ENCODE measurements at places on chromosomes 4 and X. TPM values are rescaled to one million over a fixed set of nuclear protein-coding genes. Genes with fewer than 3 reads are reported as not detected.

- H3K36me3 ChIP-seq = no peaks in the 10 kb centered on the region
- no peaks in the 10 kb centered on the region for H3K4me1 ChIP-seq
- H3K4me3 ChIP-seq = no peak overlapping the region
Observed at GRCh38 chr4:4388836-4389575, 2.1 kb downstream of the NSG1 start.

DNA sequence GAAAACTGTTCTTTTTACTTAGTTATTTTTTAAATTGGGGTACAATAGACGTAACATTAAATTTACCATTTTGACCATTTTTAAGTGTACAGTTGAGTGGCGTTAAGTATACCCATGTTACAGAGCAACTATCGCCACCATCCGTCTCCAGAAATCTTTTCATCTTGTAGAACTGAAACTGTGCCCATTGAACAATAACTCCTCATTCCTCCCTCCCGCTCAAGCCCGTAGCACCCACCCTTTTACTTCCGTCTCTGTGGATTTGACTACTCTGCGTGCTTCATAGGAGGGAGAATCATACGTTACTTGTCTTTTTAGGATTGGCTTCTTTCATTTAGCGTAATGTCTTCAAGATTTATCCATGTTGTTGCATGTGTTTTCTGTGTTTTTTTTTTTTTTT lies 55.3 kb downstream of the TMEM131L start:
- no peak overlapping the region for H3K4me3 ChIP-seq
- H3K27me3 ChIP-seq = no peaks in the 10 kb centered on the region
- H3K36me3 ChIP-seq = no peaks in the 10 kb centered on the region

DNA sequence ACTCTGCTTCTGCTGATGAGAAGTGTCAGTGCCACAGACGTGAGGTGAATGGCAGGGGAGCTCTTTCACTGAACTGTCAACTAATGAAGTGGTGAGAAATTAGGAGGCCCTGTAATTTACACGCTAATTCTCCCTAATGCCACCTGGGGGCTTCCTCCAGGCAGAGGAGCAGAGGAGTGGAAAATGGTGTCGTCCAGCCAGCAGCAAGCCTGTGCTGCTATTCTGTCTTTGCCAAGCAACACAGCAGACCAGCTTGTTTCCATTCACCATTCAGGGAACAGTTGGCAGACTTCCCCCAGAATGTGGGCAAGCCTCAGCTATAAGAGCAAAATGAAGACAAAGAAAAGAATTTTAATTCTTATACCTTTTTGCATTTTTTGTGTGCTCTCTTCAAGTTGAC lies 245.2 kb upstream of the TET2 start:
- no peak overlapping the region for H3K27ac ChIP-seq
- DNase-seq = no peak
- no peak overlapping the region for H3K4me3 ChIP-seq
- no peaks in the 10 kb centered on the region for H3K4me1 ChIP-seq

DNA sequence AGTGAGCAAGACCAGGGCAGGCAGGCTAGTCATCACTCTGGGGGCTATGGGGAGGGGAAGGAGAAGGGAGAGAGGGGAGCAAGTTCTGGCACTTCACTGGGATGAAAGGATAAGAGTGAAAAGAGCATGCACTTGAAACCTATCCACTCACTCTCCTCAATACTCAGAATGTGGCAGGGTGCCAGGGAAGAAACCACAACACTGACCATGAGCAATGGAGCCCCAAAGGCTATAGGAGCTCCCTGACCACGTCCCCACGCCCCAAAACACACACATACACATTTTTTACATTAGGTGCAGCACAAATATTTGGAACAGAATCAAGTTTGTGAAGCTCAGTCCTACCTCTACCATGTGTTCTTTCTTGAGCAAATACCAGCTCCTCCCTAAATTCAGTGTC lies 132.2 kb downstream of the IDS start:
- no peaks in the 10 kb centered on the region for H3K36me3 ChIP-seq
- no peak for DNase-seq
- no peak overlapping the region for H3K27ac ChIP-seq
- H3K27me3 ChIP-seq = no peaks in the 10 kb centered on the region
- no peaks in the 10 kb centered on the region for H3K4me1 ChIP-seq

DNA sequence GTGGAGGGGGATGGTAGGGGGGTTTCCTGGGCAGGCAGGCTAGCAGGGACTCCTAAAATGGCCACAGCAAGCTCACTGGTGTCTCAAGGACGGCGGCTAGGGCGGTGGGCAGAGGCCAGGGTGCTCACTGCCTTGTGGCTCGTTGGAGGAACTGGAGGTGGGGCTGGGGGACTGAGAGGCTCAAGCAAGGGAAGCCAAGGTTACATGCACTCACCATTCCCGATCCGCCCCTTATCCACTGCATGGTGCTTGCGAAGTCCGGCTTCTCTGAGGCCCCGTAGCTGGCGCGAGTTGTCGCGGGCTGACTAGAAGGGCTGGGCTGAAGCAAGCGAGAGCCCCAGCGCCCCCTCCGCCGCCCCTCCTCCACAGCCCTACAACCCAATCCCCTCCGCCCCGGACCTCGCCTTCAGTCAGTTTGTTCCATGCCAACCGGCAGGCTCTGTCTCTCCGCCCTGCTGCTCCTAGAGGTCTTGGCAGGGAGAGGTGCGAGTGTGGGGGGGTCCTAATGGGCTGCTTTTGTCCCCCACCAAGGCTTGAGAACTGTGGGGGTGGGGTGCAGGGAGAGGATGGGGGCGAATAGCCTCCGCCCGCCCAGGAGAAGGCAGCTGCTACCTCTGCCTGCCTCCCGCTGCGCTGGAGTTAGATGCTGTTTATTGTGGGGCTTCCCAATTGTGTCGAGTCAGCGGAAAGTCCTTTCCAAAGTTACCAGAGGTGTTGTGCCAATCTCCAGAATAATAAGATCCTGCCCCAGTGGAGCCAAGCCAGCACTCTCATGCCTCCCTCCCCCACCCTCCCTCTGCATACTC lies at the start of gene ARHGEF9:
Gene ARHGEF9 (minus strand): TSS at position 313 of the 806 bp plus-strand sequence. CDS start 69 bp downstream, at position 244.
- no peak within 1 kb of the TSS for H3K4me3 ChIP-seq
- H3K27me3 ChIP-seq = no peaks in the 10 kb centered on the region
- H3K4me1 ChIP-seq = no peaks in the 10 kb centered on the region
- no peaks in the 10 kb centered on the region for H3K36me3 ChIP-seq
- peak; percentile 71 for DNase-seq
- no peak within 1 kb of the TSS for H3K27ac ChIP-seq

- H3K27me3 ChIP-seq = no peaks in the 10 kb centered on the region
- no peak overlapping the region for H3K27ac ChIP-seq
- H3K4me3 ChIP-seq = no peak overlapping the region
- no peaks in the 10 kb centered on the region for H3K4me1 ChIP-seq
- no peaks in the 10 kb centered on the region for H3K36me3 ChIP-seq
Observed at GRCh38 chrX:52410439-52411394, 41.9 kb downstream of the XAGE2 start.

DNA sequence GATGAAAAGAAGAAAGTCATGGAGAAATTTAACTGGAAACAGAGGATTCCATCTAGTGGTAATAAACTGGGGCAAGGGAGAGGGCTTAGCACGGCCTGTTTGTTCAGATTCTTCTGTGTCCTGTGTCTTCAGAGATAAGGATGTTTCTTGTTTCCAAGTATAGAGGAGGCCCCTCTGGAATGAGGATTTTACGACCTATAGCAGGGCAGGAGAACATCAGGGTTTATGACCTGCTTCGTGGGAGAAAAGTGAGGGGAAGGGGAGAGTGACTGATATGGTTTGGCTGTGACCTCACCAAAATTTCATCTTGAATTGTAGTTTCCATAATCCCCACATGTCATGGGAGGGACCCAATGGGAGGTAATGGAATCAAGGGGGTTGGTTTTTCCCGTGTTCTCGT lies 93.0 kb upstream of the LDB2 start:
- H3K27me3 ChIP-seq = no peaks in the 10 kb centered on the region
- H3K4me1 ChIP-seq = no peaks in the 10 kb centered on the region
- DNase-seq = no peak
- no peak overlapping the region for H3K27ac ChIP-seq

DNA sequence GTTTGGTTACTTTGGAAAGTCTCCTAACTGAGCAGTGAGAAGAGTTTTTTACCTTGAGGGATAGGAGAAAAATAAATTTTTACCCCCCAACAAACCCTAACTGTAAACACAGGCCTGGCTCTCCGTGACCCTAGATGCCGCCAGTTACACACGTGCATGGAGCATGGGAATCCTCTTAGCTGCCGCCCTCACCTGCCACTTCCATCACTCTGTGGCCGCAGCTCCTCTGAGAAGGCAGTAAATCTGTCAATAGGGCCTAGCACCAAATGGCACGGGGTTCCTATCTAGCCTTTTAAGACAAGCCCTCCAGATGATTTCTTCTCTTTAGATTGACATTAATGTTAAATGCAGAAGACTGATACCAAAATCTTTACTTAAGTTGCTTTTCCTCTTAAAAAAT lies 330.3 kb upstream of the FAM241A start:
- no peaks in the 10 kb centered on the region for H3K27me3 ChIP-seq
- no peak for DNase-seq
- no peaks in the 10 kb centered on the region for H3K4me1 ChIP-seq
- H3K4me3 ChIP-seq = no peak overlapping the region
- H3K36me3 ChIP-seq = no peaks in the 10 kb centered on the region

DNA sequence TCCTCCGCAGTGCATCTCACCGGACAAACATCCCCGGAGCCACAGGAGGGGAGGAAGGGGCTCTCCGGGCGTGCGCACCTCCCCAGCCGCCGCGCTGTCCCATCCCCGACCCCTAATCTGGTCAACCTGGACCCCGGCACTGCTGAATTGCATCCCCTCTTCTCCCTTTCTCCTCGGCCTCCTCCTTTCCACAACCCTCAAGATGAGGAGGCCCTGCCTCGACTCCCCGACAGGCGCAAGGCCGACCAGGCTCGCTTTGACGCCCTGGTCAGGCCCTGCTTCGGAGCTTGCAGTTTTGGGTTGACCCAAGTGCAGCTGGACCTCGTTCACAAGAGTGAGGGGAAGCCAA lies 2.3 kb downstream of the PDGFRA start:
- H3K4me1 ChIP-seq = peaks cover 3% of the 10 kb centered on the region
- H3K27me3 ChIP-seq = peaks cover 6% of the 10 kb centered on the region
- no peak overlapping the region for H3K4me3 ChIP-seq
- no peak overlapping the region for H3K27ac ChIP-seq

DNA sequence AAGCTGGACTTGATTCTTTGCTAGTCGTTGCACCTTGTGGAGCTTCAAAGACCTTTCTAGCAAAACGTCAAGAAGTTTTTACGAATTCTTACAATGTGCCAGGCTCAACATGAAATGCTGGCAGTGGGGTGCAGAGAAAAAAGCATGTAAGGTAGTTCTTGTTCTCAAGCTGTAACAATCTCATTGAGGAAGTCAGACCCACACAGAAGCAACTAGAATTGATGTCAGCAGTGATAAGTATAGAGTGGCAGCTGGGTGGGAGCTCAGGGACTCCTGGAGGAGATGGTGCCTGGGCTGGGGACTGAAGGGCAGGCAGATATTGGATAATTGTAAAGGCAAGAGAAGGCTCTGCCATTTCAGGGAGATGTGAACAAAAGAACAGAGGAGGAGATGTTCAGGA lies 82.3 kb downstream of the ATG4A start:
- no peaks in the 10 kb centered on the region for H3K4me1 ChIP-seq
- no peaks in the 10 kb centered on the region for H3K36me3 ChIP-seq
- H3K27ac ChIP-seq = no peak overlapping the region
- H3K27me3 ChIP-seq = no peaks in the 10 kb centered on the region
- no peak overlapping the region for H3K4me3 ChIP-seq

GRCh38 chr4:128379860-128380259 lies 92.2 kb upstream of the PGRMC2 start:
- no peaks in the 10 kb centered on the region for H3K27me3 ChIP-seq
- no peaks in the 10 kb centered on the region for H3K4me1 ChIP-seq
- no peak overlapping the region for H3K27ac ChIP-seq
- H3K36me3 ChIP-seq = no peaks in the 10 kb centered on the region

DNA sequence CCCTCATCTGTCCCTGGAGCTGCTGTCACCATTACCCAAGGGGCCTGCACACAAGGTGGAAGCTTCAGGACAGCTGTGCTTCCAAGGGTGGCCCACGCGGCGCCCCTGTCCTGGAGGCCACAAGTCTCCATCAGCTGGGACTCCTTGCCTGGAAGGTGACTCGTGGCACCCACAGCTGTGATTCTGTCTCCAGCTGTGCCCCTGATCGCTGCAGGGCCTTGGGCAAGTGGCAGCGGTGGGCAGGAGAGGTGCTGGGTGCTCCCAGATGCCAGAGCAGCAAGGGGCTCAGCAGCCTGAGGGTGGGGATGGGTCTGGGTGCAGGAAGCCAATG lies 9.0 kb upstream of the DUSP9 start:
- no peak overlapping the region for H3K4me3 ChIP-seq
- no peaks in the 10 kb centered on the region for H3K4me1 ChIP-seq
- no peak overlapping the region for H3K27ac ChIP-seq
- DNase-seq = no peak

DNA sequence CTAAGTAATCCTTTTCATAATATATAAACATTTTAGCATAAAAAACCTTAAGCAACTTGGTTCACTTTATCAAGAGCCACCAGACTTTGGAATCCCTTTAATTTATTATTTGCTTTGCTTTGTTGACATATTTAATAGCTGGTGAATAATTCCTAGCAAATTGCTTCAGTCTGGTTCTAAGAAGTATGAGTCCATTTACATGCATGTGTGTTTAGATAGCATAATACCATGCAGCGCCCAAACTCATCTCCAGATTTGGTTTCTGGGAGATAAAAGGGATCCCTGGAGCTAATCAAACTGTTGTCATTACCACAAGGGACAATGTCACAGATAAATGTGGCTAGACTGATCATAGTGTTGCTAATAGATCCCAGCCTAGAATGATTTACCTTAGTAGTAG lies 111.8 kb downstream of the TMEM144 start:
- H3K27me3 ChIP-seq = no peaks in the 10 kb centered on the region
- no peaks in the 10 kb centered on the region for H3K36me3 ChIP-seq
- H3K4me3 ChIP-seq = no peak overlapping the region
- H3K4me1 ChIP-seq = no peaks in the 10 kb centered on the region
- DNase-seq = no peak
- H3K27ac ChIP-seq = no peak overlapping the region

DNA sequence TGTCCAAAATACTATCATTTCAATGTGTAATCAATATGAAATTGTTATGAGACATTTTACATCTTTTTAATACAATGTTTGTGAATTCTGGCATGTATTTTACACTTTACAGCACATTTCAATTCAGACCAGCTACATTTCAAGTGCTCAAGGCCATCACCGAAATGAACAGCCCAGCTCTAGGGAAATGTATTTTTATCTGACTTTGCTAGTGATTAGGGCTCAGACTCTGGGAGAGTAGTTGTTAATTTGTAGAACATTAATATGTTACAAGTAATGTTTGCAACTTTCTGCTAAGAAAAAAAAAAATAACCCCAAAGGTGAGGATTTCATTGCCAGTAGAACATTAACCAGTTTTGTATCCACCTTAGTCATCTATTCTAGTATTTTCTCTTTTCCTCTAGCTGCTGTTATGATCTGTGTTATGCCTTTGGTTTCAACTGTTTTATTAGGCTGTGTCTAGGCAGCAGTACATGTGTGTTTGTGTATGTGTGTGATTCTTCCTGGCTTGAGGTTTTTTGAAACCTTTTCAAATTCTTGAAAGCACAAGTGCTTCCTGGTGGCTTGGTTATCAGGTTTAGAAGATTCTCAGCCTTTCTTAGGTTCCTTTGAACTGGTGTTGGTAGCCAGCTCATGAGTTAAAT lies 125.9 kb downstream of the NSUN7 start:
- H3K27me3 ChIP-seq = no peaks in the 10 kb centered on the region

The DKK2 gene
- polyA plus RNA-seq = 0.16 TPM

The MAGEA2 gene
- polyA plus RNA-seq = not detected

The NEXMIF gene
- polyA plus RNA-seq = 0.68 TPM

The UGT2B11 gene
- polyA plus RNA-seq = not detected

The GC gene
- polyA plus RNA-seq = 289 TPM
